ENCODE measurements at places on chromosomes 12 and 14.

GRCh38 chr14:30874120-30874998 lies at the start of gene COCH:
TSS of gene COCH (plus strand) at chr14:30874559. CDS start at chr14:30874939, 380 bp downstream.
- no peak for DNase-seq

- DNase-seq = no peak
These were observed 73.6 kb downstream of the TMTC1 start for GRCh38 chr12:29710104-29710503.

GRCh38 chr12:7112041-7112440 lies 3.0 kb upstream of the C1RL start:
- DNase-seq = no peak

DNA sequence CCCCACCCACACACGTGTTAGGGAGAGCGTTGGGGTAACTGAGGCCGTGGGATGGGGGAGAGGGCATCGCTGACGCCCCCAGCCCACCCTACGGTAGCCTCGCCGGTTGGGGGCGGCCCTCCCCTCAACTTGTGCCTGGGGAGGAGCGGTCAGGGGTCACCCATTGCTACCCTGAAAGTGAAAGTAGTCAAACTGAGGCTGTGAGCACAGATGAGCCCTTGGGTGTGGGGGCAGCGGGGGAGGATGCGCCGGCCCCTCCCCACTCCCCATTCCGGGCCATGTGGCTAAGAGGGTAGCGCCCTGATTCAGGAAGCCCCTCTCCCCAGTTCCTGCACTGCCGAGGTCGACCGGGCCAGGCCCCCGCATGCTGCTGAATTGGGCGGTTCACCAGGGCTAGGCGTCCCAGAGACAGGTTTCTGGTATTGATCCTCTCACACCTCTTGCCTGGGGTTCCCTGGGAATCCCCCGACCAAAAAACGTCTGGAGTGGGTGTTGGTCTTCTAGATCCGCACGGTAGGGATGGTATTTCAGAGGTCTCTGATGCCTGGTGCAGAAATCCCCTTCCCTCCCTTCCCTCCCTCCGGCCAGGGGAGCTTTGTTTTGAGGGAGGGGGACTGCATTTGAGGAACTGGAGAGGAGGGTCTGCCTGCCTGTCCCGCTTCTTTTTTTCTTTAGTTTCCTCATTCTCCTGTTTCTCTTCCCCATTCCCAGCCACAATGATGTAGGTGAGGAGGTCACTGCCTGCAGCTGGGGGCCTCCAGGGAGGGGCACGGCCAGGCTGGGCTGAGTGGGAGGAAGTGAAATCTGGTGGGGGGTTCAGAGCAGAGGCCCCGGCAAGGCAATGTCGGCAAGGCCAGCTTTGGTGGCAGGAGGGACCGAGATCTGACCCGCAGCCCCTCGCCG lies 1.0 kb downstream of the SH2B3 start:
- no peak for DNase-seq

- no peak for DNase-seq
These were observed 390.5 kb upstream of the CLEC14A start for GRCh38 chr14:38646391-38646790.

All from cortex of kidney (tissue), 1 donor.